ENCODE measurements at places on chromosomes 11 and 22.
A peak's percentile ranks its signal among the peaks of the same experiment; 100 is the strongest.

DNA sequence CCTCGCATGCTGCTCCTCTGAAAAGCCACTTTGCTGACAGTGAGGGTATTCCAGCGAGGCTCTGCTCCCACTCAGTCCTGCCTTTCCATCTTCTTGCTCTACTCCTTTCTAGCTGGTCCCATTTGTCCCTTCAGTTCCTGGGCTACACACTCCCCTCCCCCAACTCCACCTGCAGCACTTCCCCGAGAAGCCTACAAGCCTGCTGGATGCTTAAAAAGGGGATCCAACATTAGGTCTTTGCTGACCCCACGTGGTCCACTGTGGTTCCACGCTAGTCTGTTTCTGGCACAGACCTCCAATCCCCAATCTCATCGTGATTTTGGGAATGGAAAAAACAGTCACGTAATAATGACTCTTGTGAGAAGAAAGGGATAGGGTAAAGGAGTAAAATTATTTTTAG lies 121.6 kb upstream of the SNX19 start:
- DNase-seq: no peak

DNA sequence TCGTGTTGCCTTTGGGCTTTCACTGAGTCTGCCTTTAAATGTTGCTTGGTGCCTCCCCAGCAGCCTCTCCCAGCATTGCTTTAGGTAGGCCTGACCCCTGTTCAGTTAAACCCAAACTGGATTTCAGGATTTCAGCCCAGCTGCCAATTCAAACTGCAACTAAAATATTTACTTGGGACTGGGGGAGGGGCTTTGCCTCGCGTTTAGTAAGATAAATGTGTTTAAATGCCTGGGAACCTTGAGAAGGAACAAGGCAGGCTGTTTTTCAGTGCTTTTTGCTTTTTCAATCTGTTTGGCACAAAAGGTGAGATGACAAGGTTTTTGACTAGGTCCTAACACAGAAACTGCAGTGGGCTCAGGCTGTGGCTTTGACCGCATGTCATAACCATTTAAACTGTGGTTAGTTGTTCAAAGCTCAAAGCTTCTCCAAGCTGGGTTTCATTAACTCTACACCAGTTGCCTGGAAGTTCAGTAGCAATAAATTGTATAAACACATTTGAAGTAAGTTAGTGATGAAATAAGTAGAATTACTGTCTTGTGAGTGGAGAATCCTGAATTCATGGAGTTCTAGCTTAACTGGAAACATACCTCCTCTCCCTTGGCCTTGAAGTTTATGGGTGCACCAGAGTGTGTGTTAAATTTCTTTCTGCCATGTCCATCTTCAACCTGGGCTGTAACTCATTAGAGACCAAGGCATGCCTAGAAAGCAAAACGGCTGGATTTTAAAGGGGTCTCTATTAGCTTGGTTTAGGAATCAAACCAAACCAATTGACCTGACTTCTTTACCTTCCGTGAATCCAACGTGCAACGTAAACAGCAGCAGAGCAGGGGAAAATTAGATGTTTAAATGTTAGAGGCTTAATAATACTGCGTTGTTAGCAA lies 3.6 kb downstream of the PKNOX2 start:
- no peak for DNase-seq

DNA sequence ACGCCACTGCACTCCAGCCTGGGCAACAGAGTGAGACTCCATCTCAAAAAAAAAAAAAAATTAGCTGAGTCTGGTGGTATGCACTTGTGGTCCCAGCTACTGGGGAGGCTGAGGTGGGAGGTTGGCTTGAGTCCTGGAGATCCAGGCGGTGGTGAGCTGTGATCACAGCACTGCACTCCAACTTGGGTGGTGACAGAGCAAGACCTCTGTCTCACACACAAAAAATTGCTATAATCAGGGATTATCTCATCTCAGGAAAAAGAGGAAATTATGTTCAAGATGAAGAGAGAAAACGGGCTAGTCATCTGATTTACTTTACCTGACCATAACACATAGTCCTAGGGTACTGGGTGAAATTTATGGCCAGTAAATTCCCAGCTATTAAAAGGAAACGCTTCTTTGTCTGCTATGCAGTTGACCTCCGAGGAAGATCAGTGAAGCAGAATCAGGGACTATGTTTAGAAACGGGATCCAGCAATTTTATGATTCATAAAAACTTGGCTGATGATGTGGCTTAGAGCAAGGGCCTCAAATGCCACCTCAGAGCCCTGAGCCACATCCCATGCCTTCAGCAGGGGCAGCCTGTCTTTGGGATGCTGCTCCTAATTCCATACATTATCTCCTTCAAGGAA lies 386.2 kb downstream of the NTM start:
- DNase-seq: no peak

DNA sequence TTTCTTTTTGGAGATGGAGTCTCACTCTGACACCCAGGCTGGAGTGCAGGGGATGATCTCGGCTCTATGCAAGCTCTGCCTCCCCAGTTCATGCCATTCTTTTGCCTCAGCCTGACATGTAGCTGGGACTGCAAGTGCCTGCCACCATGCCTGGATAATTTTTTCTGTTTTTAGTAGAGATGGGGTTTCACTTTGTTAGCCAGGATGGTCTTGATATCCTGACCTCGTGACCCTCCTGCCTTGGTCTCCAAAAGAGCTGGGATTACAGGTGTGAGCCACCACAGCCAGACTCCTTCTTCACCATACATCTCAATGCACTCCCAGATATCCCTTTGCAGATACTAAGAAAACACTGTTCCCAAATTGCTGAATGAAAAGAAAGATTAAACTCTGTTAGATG lies 224.3 kb downstream of the OR4A5 start:
- no peak for DNase-seq

- DNase-seq: no peak
Observed at GRCh38 chr22:19127329-19128008, 3.6 kb upstream of the TSSK2 start.

DNA sequence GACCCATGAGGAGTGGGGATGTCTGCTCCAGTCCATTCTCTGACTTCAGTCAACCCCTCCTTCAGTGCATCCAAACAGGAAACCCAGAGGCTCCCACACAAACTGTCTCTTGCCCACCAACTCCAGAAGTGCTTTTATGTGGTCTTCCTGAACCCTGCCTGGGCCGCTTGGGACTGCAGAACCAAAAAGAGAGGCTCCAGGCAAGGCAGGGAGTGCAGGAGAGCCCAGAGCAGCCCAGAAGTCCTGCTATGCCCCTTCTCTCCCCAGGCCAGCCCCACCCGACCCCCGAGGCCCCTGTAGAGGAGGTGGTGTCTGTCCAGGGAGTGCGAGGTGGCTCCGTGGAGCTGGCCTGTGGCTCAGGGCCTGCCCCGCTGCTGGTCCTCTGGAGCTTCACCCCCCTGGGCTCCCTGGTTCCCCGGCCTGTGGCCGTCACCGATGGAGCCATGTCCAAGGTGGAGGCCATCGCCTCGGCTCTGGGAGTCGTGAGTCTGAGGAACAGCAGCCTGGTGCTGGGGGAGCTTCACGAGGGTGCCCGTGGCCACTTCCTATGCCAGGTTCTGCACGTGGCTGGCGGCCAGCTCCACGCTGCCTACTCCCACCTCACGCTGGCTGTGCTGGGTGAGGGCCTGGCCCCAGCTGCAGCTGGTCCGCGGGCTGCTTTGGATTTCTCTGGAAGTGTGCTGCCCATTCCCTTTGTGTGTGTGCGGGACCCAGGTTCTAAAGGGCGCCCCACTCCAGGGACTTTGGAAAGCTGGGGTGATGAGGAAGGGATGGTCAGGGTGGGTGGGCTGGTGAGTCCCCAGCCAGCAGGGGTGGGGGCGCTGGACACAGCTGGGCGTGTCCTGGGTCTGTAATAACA lies 1.8 kb downstream of the VSIG10L2 start:
- DNase-seq: no peak

- no peak for DNase-seq
Observed at GRCh38 chr11:2569731-2570210, 125.0 kb downstream of the KCNQ1 start.

DNA sequence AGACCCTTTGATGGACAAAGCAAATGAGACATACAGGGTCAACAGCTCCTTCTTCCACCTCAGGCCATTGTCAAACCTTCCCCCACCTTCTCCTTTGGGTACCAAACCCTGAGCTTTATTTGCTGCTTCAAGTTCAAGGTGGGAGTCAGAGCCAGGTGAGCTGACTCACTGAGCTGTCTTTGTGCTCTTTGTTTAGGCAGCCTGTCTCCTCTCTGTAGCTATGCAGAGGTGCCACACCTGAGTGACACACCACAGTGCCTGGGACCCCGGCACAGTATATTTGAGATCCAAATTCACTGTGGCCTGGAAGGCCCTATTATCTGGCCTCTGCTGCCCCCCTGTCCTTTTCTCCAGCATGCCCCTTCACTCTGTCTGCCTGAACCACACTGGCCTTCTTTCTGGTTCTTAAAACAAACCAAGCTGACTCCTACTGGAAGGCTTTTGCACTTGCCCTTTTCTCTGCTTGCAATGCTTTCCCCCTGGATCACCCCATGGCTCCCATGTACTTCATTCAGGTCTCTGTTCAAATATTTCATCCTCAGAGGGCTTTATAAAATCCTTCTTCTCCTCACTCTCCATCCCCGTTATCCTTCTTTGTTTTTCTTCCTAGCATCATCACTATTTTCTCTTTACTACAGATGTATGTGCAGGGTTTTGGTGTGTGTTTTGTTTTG lies 16.1 kb downstream of the LMO2 start:
- DNase-seq: no peak

GRCh38 chr11:6895010-6895409 lies 2.7 kb upstream of the OR2D2 start:
- no peak for DNase-seq

DNA sequence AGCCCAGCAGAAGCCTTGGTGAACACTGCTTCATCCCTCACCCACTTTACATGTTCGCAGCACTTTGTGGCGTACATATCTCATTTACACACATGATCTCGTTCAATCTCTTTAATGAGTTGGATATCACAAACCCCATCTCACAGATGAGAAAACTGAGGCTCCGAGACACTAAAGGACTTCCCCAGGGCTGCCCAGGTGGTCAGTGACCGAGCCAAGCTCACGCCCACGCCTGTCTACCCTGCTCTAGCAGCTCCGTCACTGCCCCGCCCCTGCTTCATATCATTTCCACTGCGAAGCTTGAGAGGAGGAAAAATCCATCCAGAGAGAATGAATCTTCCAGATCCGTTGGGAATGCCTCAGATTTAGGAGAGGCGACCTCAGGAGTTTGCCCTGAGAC lies 11.8 kb upstream of the DSCAML1 start:
- DNase-seq: no peak

- DNase-seq: no peak
Observed at GRCh38 chr11:36693139-36693843, 95.3 kb upstream of the RAG2 start.

DNA sequence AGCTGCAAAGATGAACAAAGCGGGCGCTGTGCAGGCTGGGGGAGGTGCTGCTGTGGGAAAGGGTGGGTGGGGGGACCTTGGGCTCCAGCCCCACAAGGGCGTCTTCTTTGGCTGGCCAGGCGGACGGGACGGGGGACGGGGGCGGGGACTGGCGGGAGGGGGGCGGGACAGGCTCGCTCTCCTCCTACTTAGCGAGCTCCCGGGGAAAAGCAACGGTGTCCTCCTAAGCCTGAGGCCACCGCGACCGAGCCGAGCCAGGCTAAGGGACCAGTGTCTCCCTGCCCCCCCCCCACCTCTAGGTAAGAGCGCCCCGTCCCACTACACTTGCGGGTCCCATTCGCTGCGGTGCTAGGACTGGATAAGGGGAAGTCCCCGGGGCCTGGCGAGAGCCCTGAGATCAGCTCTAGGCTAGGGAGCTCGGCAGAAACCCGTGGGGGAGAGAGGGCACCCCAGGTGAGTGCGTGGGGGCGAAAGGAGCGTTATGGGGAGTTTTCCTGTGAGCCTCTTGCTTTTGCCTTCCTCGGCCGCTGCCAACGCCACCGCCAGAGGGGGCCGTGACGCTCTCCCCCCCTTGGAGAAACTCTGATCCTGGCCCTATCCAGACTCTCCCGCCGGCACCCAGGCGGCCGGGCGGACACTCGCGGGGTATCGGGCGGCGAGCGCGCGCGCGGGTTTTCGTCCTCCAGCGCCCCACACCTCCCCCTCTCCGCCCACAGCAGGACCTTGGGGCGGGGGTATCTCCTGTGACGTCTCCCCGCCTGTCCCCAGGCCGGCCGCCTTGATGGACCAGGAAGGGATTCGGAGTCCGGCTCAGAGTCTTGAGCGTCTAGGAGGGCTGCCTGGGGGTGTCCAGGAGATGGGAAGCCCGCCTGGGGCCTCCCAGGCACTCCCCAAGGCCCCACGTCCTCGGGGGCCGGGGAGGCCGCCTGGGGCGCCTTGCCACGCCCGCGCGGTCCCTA lies at the start of gene PHLDB1:
PHLDB1 (plus strand) TSS at position 215 of the 959 bp plus-strand sequence. CDS start 6,222 bp downstream, outside the sequence.
- DNase-seq: peak; percentile 52

- DNase-seq: no peak
Observed at GRCh38 chr11:70769106-70769505, 370.8 kb downstream of the CTTN start.

DNA sequence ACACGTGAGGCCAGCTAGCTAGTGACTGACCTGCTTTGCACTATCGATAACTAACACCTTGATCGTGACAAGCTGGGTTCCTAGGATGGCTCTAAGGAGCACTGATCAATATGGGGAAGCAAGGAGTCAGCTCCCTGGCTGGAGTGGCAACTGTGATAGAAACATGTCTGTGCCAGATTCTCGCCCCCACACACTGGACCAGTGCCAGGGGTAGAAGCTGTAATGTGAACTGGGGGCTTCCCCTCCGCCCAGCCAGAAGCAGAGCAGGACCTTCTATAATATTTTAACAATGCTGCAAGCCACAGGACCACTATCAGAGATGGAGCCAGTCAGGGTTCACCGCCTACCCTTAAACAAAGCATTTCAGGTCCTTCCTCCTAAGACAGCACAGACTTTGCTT lies 96.5 kb downstream of the DSCAML1 start:
- no peak for DNase-seq

DNA sequence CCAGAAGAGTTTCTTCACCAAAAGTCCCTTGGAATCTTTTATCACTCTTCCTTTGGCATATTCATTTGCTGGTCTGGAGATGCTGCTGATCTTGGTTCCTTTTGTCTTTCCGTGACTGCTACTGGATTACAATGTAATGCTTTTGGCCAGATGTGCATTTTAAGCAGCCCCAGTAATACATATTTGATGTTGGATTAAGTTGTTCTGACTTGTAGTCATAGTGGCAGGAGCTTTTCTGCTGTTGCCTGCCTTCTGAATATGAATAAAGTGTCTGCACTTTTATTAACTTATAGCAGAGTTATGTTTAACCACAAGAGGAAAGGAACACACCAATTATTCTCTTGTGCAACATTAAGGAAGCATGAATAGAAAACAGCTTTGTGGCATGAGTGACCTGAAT lies 360.0 kb upstream of the DDI1 start:
- no peak for DNase-seq

GRCh38 chr11:100719809-100720221 lies 32.7 kb downstream of the ARHGAP42 start:
- DNase-seq: no peak

GRCh38 chr22:20438427-20438677 lies 727 bp upstream of the SCARF2 start:
- DNase-seq: no peak

Data from neural crest cell (in vitro differentiated cells).